Smooth muscle cell of the umbilical artery (primary cell): ENCODE measurements at places on chromosomes 1 and 21. TPM values are rescaled to one million over a fixed set of nuclear protein-coding genes. Genes with fewer than 3 reads are reported as not detected.

Gene VHLL
- 0.28 TPM in 1 of 2 replicates, not detected in the other for total RNA-seq

Gene CENPF
- 5.6 and 40.5 TPM in 2 replicates for total RNA-seq

Gene MX1
- 7.1 and 9.8 TPM in 2 replicates for total RNA-seq

Gene TBX19
- 0.60 and 0.89 TPM in 2 replicates for total RNA-seq

Gene SPRR1B
- not detected in 2 replicates for total RNA-seq

Gene AP4B1
- 21.4 and 31.0 TPM in 2 replicates for total RNA-seq

Gene TLCD4
- total RNA-seq = 0.28 and 0.30 TPM in 2 replicates

Gene MXRA8
- 172 and 187 TPM in 2 replicates for total RNA-seq

Gene CD101
- total RNA-seq = under 0.01 and 0.18 TPM in 2 replicates

Gene PRDM2
- total RNA-seq = 9.2 and 14.3 TPM in 2 replicates

Gene RGS16
- 0.14 and 0.30 TPM in 2 replicates for total RNA-seq

Gene TMEM82
- not detected in 2 replicates for total RNA-seq

Gene PROX1
- under 0.01 and 0.51 TPM in 2 replicates for total RNA-seq

Gene GCSAML
- not detected in 2 replicates for total RNA-seq

Gene GRIK1
- not detected in 2 replicates for total RNA-seq

Gene PCP4L1
- not detected in 2 replicates for total RNA-seq

Gene LENEP
- not detected in 2 replicates for total RNA-seq

Gene PALMD
- total RNA-seq = 0.23 and 0.59 TPM in 2 replicates

Gene FCGR1A
- not detected in 2 replicates for total RNA-seq

Gene MAN1C1
- 0.65 and 2.1 TPM in 2 replicates for total RNA-seq

Gene SYNC
- 44.5 and 61.5 TPM in 2 replicates for total RNA-seq
